ENCODE measurements at places on chromosomes 13 and 19. TPM values are rescaled to one million over a fixed set of nuclear protein-coding genes. Genes with fewer than 3 reads are reported as not detected.
A peak's percentile ranks its signal among the peaks of the same experiment; 100 is the strongest.

- H3K4me1 ChIP-seq: peaks cover 8% of the 10 kb centered on the region
- no peaks in the 10 kb centered on the region for H3K36me3 ChIP-seq
- peak overlapping the region; percentile 4 for H3K4me3 ChIP-seq
- peaks cover 42% of the 10 kb centered on the region for H3K27me3 ChIP-seq
- DNase-seq: peak; percentile 75
Observed at GRCh38 chr19:51016798-51017683, 2.5 kb downstream of the KLK10 start.

GRCh38 chr13:108769213-108770070 lies 140.0 kb downstream of the MYO16 start:
- H3K4me1 ChIP-seq: no peaks in the 10 kb centered on the region
- H3K36me3 ChIP-seq: no peaks in the 10 kb centered on the region
- no peak overlapping the region for H3K27ac ChIP-seq
- no peak overlapping the region for H3K4me3 ChIP-seq

ZNF583 gene
- total RNA-seq: 6.2 TPM

IGFL3 gene
- total RNA-seq: not detected

DNA sequence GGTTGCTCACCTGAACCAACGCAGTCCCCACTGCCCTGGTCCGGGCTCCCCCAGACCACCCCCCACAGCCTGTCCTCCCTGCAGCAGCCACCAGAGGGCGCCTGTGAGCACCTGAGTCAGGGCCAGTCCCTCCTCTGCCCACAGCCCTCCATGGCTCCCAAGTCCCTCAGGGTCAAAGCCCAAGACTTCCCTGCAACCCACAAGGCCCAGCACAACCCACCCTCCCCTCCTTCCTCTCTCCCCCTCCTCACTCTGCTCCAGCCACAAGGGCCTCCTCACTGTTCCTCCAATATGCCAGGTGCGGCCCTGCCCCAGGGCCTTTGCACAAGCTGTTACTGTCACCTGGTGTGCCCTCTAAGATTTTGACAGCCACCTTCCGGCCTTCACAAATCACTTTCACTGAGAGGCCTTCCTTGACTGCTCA lies 10.9 kb downstream of the GNA15 start:
- no peak overlapping the region for H3K4me3 ChIP-seq
- no peaks in the 10 kb centered on the region for H3K36me3 ChIP-seq
- no peaks in the 10 kb centered on the region for H3K4me1 ChIP-seq
- DNase-seq: no peak

ZNF101 gene
- 1.3 TPM for total RNA-seq

ZNF57 gene
- total RNA-seq: 4.5 TPM

GRCh38 chr13:97274829-97275649 lies 52.9 kb downstream of the MBNL2 start:
- no peak overlapping the region for H3K4me3 ChIP-seq
- DNase-seq: no peak
- H3K27me3 ChIP-seq: no peaks in the 10 kb centered on the region

GRCh38 chr19:49210901-49211451 lies 53.4 kb downstream of the TRPM4 start:
- H3K27ac ChIP-seq: no peak overlapping the region
- H3K4me3 ChIP-seq: no peak overlapping the region
- H3K4me1 ChIP-seq: no peaks in the 10 kb centered on the region
- H3K36me3 ChIP-seq: no peaks in the 10 kb centered on the region

NLRP4 gene
- total RNA-seq: not detected

DNA sequence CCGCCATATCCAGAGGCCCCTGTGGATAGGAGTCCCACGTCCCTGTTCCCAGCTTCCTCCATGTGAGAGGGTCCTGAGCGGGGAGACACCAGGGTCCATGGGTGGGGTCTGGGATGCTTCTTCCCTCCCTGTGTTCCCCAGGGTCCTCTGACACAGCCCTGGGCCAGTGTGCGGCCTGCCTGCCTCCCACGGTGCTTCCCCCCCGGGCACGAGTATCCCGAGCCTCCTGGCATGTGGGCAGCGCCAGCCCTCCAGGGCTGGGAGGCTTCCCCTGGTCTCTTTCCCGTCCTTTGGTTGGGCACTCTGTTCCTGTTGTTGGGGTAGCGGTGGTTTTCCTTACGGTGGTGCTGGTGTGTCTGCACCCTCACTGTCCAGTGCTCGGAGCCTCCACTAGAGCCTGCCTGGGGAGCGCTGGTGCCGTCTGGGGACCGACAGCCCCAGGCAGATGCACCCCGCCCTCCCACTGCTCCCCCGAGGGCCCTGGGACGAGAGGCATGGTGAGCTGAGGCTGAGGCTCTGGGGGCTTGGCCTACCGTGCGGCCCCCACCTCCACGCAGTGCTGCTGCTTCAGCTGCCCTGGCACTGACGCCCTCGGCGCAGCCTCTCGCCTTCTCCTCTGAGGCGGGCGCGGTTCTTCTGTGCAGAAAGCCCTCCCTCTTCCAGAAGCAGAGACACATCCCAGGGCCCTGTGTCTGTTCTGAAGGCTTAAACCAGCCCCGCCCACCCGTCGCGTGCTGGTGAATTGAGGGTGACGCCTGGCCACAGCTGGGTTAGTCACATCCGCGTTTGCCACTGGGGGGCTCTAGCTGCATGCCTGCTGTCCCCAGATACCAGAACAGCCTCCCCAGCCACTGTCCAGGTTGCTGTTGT lies 27.9 kb downstream of the PLEKHJ1 start:
- H3K36me3 ChIP-seq: peaks cover 54% of the 10 kb centered on the region
- peak; percentile 48 for DNase-seq
- H3K27me3 ChIP-seq: no peaks in the 10 kb centered on the region
- no peak overlapping the region for H3K27ac ChIP-seq

DNA sequence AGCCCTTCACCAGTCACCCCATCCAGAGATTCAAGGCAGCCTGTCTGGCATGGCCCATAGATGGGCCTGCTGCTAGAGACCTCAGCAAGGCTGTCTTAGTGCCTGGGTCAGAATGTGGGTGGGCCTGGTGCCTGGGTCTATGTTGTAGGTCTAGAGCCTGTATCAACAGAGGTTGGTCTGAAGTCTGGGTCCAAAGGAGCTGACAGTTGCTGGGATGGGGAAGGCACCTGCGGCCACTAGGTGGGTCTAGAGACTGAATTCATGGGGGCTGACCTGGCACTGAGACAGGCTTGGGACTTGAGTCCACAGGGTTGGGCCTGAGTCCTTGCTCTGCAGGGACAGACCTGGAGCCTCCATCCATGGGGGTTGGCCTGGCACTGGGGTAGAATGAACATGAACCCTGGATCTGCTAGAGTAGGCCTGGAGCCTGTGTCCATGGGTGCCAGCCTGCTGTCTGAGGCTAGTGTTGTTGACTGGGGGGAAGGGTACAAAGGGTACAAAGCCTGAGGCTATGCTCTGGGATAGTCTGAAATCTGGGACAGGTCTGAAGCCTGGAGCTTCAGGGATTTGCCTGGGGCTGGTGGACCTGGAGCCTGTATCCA lies 516.8 kb downstream of the OLFM4 start:
- H3K36me3 ChIP-seq: no peaks in the 10 kb centered on the region
- no peaks in the 10 kb centered on the region for H3K27me3 ChIP-seq
- H3K4me1 ChIP-seq: no peaks in the 10 kb centered on the region

METTL21C gene
- not detected for total RNA-seq

DNA sequence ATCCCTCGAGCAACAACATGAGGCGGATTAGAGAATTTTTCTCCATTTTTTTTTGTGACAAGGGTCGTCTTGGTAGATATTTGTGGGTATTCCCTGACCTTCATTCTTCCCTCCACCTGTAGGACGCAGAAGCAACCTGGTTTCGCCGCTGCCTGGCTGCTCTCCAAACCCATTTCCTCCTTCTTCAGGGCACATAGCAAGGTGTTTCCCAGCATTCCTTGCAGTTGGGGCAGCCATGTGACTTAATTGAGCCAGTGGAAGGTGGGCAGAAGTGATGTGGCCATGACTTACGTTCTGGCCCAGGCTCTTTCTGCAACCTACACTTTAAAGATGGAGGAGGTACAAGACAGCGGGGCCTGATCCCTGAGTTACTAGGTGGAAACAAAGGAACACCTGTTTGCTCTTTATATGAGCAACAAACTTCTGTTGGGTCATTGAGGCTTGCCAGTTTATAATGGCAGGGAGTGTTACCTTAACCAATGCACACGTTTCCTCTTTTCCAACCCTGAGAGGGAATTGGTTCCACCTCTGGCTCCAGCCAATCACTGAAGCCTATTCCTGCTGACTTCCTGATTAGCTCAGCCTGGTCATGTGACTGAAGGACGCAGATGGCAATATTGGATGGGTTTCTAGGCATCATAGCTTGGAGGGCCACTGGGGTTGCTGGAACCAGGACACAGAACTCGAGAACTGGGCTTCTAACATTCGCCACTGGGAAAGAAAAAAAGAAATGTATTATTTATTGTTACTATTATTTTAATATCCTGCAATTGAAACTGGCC lies 30.8 kb upstream of the ZNRF4 start:
- no peaks in the 10 kb centered on the region for H3K36me3 ChIP-seq
- peaks cover 8% of the 10 kb centered on the region for H3K27me3 ChIP-seq
- no peak overlapping the region for H3K4me3 ChIP-seq
- no peak overlapping the region for H3K27ac ChIP-seq
- H3K4me1 ChIP-seq: no peaks in the 10 kb centered on the region

IGFL2 gene
- not detected for total RNA-seq

- H3K27ac ChIP-seq: peak overlapping the region; percentile 38
- H3K36me3 ChIP-seq: no peaks in the 10 kb centered on the region
- H3K27me3 ChIP-seq: no peaks in the 10 kb centered on the region
- H3K4me3 ChIP-seq: no peak overlapping the region
Observed at GRCh38 chr19:39427707-39428106, 8.0 kb downstream of the RPS16 start.

BST2 gene
- total RNA-seq: 146 TPM

MUC16 gene
- total RNA-seq: not detected

DNA sequence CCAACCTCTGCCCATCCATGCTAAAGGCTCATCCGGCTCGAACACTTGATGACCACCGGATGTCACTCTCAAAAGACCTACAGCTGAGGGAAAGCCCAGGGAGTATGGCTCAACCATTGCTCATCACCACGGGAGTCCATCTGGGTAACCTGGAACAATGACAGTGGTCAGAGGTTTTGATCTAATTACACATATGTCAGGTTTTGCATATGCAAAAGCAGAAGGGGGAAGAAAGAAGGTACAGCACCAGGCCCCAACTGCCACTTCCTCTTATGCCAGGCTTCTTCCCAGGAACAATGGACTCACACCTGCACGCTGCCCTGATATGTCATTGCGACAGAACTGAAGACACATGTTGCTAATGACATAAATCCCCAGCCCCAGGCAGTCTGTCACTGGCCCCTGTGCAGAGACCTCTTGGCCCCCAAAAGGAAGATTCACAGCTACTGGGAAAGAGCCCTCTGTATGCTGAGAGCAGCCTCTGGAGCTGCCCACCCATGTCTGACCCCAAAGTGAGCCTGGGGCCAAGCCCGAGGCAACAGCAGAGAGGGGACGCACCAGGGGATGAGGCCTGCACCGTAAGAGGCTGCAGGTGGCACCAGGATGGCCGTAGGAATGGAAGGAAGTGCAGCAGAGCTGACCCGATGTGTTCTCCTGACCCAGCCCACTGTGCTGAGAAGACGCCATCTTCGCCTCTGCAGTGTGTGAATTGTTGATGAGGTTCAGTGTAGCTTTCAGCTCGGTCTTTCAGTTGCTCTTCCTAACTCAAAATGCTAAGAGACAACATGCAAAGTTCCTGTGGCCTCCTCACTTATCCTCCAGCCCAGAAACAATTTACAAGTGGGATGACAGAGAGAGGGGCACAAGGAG lies 26.3 kb downstream of the EPS15L1 start:
- peak overlapping the region; percentile 75 for H3K27ac ChIP-seq
- no peaks in the 10 kb centered on the region for H3K27me3 ChIP-seq
- DNase-seq: no peak
- H3K4me1 ChIP-seq: peaks cover 60% of the 10 kb centered on the region
- H3K4me3 ChIP-seq: no peak overlapping the region

DNA sequence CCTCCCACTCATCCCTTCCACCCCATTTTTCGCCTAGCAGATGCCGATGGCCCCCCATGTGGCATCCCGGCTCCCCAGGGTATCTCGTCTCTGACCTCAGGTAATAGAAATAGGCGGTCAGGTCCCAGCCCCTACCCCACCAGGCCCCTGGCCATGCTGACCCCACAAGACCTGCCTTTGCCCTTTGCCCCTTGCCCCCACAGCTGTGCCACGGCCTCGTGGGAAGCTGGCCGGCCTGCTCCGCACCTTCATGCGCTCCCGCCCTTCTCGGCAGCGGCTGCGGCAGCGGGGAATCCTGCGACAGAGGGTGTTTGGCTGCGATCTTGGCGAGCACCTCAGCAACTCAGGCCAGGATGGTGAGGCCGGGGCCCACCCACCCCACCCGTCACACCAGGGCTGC lies 5.4 kb downstream of the ARHGAP33 start:
- no peaks in the 10 kb centered on the region for H3K27me3 ChIP-seq
- no peaks in the 10 kb centered on the region for H3K36me3 ChIP-seq
- H3K4me1 ChIP-seq: no peaks in the 10 kb centered on the region
- no peak overlapping the region for H3K4me3 ChIP-seq

- H3K4me3 ChIP-seq: no peak overlapping the region
- DNase-seq: no peak
- no peaks in the 10 kb centered on the region for H3K27me3 ChIP-seq
- no peaks in the 10 kb centered on the region for H3K36me3 ChIP-seq
- no peaks in the 10 kb centered on the region for H3K4me1 ChIP-seq
- H3K27ac ChIP-seq: no peak overlapping the region
Observed at GRCh38 chr19:41156207-41156606, 36.8 kb upstream of the CYP2S1 start.

GRCh38 chr19:32924200-32924599 lies 47.6 kb downstream of the CEP89 start:
- DNase-seq: peak; percentile 78
- H3K27ac ChIP-seq: peak overlapping the region; percentile 40
- H3K4me3 ChIP-seq: no peak overlapping the region
- peaks cover 11% of the 10 kb centered on the region for H3K36me3 ChIP-seq
- no peaks in the 10 kb centered on the region for H3K27me3 ChIP-seq
